Fibroblast of lung (primary cell): ENCODE measurements at places on chromosomes 2 and 18. TPM values are rescaled to one million over a fixed set of nuclear protein-coding genes. Genes with fewer than 3 reads are reported as not detected.

The HOXD12 gene
- total RNA-seq = not detected in 2 replicates

The NGEF gene
- under 0.01 TPM in 1 of 2 replicates, not detected in the other for total RNA-seq

- peak; percentile 43 for DNase-seq
These were observed 10.5 kb upstream of the TTC39C start for GRCh38 chr18:24003903-24004640.

GRCh38 chr2:65281627-65282351 is 54.2 kb downstream of the ACTR2 start:
- peak; percentile 36 for DNase-seq

DNA sequence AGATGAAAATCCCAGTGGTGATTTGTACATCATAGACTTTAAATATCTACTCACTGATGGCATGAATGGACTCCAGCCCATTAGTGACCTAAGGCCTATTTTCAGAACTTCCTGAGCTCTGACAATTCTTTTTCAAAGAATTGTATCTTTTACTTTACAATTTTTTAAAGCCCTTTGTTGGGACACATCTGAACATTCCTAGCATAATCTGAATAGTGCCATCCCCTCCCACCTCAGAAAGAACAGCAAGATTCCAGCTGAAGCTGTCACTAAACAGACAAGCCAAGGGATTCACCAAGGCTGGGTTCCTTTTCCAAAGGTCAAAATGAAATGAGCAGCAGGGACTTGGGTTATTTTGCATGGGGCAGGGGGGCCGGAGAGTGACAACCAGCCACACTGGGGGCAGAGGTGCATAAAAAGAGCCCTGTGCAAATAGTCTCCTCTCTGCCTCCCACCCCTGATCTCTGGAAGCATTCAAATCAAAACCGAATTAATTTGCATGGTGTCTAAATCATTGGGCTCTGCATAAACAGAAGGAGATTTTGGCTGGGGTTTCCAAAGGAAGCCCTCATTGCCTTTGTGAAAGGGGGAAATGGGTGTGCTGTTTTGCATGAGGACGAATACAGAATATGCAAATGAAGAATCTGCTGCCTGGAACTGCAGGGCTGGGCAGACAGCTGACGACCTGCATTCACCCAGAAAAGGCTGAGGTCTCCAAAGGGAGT is 17.2 kb downstream of the EPHA4 start:
- DNase-seq = peak; percentile 64
